Activated CD4-positive, CD25-positive, alpha-beta regulatory T cell treated with anti-CD3 and anti-CD28 coated beads, Interleukin-2, amount 50 U/mL, for 16 hours (primary cell): ENCODE measurements at places on chromosomes 16 and 17.

DNA sequence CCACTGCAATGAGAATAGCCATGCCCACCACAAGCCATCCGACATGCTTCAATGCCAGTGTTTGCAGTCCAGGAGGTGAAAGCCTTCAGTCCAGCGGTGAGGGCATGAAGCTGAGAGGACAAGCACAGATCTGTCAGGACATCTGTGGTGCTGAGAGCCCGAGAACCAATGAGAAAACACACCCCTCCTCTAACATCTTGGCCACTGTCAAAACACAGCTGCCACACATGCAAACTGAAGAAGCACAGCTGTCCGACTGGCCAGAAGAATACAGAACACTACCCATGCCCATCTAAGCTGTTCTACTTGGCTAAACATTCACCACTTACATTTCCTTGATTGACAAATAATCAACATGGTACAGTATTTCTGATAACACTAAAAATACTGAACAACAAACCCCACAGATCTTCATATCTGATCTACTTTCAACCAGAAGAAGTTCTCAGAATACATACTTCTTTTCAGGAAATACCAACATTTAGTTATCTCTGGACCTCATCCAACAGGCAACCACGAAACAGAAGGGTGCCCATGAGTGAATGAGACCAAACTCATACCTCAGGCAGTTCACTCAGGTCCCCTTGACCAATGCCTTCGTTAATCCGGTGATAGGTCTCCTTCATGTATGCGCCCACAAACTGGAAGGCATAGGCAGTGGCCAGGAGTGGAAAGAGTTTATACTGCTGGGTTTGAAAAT lies 10.2 kb upstream of the FBF1 start:
- DNase-seq, result no peak

DNA sequence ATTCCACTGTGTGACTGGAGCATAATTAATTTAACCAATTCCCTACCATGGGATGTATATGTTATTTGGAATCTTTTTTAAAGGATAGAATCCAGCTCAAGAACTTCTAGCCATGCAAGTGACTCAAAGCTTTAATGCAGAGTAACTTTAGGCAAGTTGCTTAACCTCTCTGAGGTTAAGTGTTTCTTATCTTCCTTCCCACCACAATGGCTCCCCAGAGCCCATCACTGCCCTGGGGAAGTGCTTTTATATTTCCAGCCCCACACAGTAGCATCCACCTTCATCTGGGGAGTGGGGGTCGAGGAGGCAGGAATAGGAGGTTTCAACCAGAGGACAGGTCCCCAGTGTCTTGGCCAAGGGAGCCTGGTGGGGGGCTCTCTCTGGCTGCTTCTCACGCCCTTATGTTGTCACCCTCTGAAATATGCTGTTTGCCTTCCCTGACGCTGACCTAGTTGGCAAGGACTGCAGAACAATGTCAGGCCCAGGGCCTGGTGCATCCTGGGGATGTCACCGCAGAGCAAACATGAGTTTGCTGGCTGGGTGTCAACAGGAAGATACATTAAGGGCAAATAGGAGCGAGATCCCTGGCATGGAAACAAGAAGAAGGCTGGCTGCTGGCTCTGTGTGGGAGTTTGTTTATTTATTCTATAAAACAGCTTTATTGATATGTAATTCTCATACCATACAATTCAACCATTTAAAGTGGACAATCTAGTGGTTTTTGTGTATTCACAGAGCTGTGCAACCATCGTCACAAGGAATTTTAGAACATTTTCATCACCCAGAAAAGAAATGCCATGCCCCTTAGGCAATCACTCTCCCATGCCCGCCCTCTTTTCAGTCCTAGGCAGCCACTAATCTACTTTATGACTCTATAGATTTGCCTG lies 46.6 kb upstream of the WSB1 start:
- DNase-seq, result no peak

- DNase-seq, result no peak
Measured at GRCh38 chr17:78239489-78239931, 8.1 kb downstream of the TMEM235 start.

GRCh38 chr16:8583732-8584131 lies 6.6 kb downstream of the TMEM114 start:
- no peak for DNase-seq

- DNase-seq, result no peak
Measured at GRCh38 chr16:83407928-83408327, 399.9 kb upstream of the HSBP1 start.

DNA sequence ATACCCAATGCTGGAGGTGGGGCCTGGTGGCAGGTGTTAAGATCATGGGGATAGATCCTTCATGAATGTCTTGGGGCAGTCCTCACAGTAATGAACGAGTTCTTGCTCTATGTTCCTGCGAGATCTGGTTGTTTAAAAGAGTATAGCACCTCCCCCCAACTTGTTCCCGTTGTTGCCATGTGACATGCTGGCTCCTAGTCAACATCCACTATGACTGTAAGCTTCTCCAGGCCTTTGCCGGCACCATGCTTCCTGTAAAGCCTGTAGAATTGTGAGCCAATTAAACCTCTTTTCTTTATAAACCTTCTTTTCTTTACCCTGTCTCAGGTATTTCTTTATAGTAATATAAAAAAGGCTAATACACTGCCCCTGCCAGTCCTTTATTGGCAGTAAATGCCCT lies 33.3 kb downstream of the RANBP10 start:
- no peak for DNase-seq

DNA sequence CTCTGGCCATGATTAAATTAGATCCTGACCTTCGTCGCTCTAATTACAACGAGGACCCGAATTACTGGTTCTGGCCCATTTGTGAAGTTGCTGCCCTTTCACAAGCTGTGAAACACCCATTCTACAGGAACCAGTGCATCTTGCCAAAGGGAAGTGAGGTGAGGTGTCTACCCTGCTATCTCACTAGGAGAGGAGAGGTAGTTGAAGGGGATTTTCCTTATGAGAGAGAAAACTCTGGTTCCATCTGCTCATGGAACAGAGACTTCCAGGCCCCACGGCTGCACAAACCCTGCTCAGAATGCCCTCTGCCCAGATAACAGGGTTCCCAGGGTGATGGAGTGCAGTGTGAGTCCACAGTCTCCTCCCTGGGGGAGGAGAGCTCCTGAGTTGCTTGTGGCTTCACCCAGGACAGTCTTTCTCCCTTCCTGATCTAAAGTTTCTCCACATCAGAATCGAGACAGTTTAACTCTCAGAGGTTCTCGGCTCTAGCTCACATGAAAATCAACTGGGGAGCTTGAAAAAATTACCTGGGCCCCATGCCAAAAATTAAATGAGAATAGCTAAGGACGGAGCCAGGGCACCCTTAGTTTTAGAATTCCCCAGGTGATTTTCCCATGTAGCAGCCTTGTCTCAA lies 7.8 kb upstream of the SSTR2 start:
- no peak for DNase-seq

DNA sequence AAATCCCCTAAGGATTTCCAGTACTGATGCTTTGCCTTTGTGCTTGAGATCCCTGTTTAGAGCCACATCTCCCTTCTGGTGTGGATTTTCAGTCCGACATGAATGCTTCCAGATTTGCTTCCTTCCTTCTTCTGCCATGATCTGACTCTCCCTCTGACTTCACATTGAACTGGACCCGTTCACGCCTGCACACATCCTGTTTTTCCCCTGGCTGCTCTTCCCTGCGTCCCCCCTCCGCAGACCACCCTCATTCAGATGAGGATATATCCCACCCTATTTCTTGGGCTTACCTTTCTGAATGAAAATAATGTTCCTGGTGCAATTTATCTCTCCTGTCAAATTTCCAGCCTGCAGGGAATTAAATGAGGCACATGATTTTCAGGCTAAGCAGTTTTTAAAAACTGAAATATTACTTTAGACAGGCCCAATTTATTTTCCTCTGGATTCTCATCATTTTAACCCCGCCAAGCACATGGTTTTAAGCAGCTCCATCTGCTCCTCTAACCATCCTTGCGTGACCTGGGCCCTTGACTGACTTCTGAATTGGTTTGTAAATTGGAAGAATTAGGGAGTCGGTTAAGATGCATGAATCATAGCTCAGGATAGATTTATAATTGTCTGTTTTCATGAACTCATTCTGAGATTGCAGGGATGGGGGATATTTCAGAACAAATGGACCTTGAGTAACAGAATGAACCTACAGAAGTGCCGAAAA lies 59.2 kb downstream of the BMERB1 start:
- no peak for DNase-seq

DNA sequence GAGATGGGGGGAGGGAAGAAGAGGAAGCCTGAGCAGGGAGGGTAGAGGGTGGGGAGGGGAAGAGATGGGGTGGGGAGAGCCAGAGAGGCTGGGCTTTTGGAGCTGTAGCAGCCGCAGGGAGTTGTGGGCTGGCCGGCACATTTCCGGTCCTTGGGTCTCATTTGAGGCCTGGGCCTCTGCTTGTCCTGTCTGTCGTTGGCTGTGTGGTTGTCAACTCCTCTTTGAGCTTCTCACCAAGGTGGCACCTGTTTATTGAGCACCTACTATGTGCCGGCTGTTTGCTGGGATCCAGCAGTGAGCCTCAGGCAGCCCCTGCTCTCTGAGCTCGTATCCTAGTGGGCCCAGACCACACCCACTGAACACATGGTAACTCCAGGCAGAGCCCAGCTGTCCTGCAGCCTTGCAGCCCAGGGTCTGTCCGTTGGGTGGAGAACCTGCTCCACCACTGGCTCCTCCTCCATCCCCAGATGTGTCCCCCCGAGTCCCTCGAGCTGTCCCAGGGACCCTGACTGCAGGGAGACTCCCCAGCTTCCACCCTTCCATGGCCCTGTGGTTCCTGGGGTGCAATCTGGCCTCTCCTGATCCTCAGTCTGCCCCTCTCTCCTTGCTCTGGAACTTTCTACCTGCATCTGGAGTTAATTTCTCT lies 164.9 kb downstream of the IRF8 start:
- no peak for DNase-seq

- no peak for DNase-seq
Measured at GRCh38 chr17:45650561-45650960, 133.6 kb upstream of the CRHR1 start.

GRCh38 chr17:59647288-59647687 lies 27.6 kb downstream of the CLTC start:
- DNase-seq, result no peak
